Stimulated activated CD4-positive, alpha-beta T cell treated with anti-CD3 and anti-CD28 coated beads, Interleukin-4, amount 100 ng/mL, for 24 hours (primary cell): ENCODE measurements at places on chromosomes 3 and 15.

- DNase-seq = no peak
Observed at GRCh38 chr3:144968750-144969350, 997.2 kb downstream of the DIPK2A start.

DNA sequence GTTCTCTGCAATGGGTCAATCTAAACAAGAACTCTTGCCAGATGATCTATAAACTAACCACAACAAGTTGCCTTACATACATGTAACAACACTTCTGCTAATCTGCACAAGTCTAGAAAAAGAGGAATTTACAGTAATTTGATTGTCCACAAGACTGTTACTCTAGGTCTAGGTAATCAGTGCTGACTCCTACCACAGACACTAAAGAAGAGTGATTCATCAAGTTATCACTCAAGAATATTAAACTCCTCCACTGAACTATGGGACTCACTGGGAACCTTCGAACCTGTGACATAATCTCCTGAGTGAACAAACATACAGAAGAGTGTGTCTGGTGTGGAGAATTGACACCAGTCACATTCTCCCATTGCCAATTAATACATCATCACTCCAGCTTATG lies 138.3 kb downstream of the ANXA2 start:
- no peak for DNase-seq

DNA sequence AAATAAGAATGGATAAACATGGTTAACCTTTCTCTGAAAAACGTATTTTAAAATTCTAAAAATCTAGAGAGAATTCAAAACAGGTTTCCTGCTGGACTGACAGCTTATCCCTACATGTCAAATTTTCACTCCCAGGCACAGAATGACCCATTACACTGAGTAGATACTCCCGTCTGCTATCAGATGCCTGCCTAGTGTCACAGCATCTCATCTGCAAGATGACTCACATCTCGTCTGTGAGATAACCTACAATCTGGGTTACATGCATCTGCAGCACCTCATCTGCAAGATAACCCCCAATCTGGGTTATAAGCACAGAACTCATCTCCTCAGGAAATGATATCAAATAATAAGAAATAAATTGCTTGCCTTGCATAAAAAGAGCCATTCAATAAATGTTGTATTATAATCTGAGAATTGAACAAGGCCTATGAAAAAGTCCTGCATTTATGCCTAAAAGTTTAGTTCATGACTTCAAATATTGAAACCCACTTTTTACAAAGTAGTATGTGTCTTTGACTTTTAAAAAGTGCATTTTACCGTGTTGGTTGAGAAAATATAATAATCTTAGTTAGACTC lies 188.3 kb upstream of the THBS1 start:
- no peak for DNase-seq

GRCh38 chr15:65659502-65660052 lies 37.8 kb downstream of the SLC24A1 start:
- no peak for DNase-seq

- DNase-seq = no peak
Observed at GRCh38 chr15:48631176-48631770, 14.2 kb downstream of the FBN1 start.

GRCh38 chr3:123499322-123499721 lies 50.4 kb upstream of the ADCY5 start:
- no peak for DNase-seq
